ENCODE measurements at places on chromosomes 6 and 20.

DNA sequence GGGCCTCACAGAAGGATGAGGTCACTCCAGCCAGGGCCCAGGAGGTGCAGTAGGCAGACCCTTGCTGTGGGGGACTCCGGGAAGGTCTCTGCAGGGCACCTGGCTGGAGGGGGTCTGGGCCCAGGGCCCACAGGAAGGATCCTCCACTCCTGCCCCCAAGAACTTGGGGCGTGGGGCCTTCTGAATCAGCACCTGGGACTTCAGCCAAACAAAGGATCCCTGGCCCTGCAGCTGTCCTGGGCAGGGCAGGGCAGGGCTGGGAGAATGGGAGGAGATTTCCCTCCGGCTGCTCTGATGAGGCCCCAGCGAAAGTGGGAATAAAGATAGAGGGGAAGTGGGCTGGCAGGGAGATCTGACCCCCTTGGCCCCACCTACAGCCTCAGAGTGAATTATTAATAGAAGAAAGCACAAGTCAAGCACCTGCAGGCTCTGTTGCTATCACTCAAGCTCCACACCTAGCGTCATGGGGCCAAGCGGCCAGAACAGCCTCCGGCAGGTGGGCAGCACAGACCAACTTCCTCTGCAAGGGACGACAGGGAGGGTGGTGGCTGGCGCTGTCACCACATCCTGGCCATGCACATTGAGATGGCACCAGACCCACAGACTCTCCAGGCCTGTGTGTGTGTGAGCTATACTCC is 61.6 kb upstream of the MRPS10 start:
- DNase-seq = no peak

DNA sequence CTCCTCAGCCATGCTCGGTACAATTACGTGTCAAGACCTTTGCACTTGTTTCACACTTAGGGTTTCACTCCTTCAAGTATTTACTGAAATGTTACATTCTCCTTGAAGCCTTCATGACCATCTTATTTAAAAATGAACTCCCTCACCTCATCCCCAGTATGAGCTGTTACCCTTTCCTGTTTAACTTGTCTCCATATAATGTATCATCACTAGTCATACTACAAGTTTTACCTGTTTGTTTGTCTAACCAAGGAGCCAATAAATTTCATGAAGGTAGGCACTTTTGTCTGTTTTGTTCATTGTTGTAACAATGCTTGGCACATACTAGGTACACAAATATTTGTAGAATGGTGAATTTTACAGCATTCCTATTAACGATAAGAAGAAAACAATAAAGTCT is 46.1 kb upstream of the MTRF1L start:
- DNase-seq = no peak

DNA sequence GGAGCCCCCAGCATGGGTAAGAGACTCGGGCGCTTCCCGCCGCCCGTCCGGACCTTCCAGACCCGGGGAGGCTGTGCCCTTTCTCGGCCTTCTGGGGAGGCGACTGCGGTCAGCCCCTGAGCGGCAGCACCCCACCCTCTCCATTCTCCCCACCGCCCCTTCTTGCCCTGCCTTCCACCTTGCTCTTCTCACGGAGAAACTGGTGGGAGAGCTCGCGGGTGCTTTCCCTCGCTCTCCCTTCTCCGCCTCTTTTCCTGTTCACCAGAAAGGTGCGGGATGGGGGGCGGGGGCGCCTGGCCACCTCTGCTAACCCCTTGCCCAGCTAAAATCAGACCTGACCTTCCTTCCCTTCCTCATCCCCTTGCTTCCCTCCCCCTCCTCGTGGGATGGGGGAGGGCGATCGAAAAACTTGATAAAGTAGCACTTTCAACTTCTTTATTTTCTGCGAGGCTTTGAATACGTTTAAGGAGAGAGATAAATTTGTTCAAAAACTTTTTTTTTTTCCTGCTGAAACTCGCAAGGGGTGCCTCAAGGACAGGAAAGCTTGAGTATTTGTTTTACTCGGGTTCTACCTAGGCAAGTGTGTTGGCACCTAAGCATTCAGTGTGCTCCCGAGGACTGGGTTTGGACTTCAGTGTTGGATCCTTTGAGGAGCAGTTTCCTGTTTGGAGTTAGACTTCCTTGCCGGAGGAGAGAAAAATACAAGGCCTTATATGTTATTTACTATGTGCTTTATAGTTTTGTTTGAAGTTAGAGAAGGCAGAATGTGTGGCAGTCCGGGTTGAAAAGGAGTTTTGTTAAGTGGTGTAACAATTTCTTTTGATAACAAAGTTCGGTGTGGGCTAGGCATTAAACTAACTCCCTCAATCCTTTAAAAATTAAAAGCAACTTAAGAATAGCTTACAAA is 897 bp downstream of the CD2AP start:
- no peak for DNase-seq

GRCh38 chr6:43914272-43915147 is 144.5 kb downstream of the VEGFA start:
- DNase-seq = no peak

DNA sequence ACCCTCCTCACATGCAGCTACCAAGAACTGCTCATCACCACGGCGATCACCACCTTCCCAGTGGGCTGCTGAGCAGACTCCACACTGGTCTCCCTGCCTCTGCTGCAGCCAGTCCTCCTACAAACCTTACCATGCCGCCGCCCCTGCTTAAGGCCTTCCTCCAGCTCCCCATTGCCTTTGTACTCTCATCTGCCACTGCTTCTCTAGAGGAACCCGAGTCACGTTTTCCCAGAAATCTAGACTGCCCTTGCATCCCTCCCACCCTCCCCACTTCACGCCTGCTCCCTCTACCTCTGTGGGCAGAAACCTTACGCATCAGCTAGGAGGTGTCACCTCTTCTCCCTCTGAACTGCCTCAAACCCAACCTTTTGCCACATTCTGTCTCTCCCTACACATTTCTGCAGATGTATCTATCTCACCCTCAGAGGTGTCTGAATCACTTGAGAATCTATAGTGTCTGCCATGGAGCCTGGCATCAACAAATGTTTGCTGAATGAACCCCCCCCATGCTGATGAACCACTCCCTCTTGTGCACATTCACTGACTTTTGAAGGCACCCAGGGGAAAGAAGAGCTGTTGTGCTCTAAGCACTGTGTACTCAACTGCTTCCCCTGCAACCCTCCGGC is 4.3 kb downstream of the E2F1 start:
- DNase-seq = no peak

GRCh38 chr6:1364791-1365190 is 24.6 kb upstream of the FOXF2 start:
- no peak for DNase-seq

DNA sequence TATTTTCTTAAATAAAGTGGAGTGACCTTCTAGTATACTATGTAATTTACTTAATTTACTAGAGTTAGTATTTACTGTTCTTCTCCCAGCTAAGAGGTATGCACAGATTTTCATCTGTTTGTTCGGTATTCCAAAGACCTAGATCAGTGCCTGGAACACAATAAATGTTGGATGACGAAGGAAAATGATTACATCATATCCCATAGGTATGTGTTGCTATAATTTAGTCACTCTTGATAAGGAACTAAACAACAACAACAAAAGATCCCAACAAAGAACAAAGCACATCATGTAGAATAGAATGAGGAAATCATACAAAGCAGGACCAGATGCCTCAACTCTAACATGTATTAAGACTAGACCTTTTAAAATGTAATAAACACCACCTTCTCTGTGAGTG is 89.6 kb upstream of the ADGRF1 start:
- DNase-seq = no peak

- DNase-seq = no peak
Measured at GRCh38 chr6:11769811-11770545, 8.6 kb downstream of the ADTRP start.
